ENCODE measurements at places on chromosomes 2 and 18. TPM values are rescaled to one million over a fixed set of nuclear protein-coding genes. Genes with fewer than 3 reads are reported as not detected.

The LRATD1 gene
- 2.1 TPM for total RNA-seq

The GPAT2 gene
- total RNA-seq: 11.3 TPM

The DUSP2 gene
- 0.49 TPM for total RNA-seq

The GLB1L gene
- total RNA-seq: 4.2 TPM

The PRSS56 gene
- not detected for total RNA-seq

The ASB3 gene
- total RNA-seq: 30.3 TPM

The OXER1 gene
- total RNA-seq: not detected

The TXNL1 gene
- 19.1 TPM for total RNA-seq

The COLEC11 gene
- 0.57 TPM for total RNA-seq

The RGPD5 gene
- total RNA-seq: 41.0 TPM

The DOK1 gene
- 18.3 TPM for total RNA-seq

The PID1 gene
- 0.76 TPM for total RNA-seq

The C2orf80 gene
- total RNA-seq: not detected

The CTNNA2 gene
- total RNA-seq: not detected
